Effector CD8-positive, alpha-beta T cell (primary cell): ENCODE measurements at places on chromosomes 5 and 9.

- no peak for DNase-seq
Measured at GRCh38 chr9:132384376-132384775, 22.3 kb downstream of the TTF1 start.

DNA sequence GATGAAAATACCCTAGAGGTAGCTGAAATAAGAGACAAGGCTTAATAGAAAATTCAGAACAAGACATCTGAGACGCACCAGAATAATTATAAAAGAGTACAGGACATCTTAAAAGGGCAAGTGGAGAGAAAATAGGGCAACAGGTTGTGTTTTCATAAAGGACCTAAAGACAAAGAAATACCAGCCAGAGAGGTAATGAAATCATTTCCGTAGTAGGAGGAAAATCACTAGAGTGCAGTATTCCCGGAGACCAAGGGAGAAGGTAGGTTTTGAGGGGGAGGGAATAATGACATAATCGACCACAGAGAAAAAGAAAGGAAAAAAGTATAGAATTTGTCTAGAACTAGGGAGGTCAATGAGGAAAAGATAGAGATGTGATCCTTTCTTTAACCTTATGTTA is 26.2 kb upstream of the CTNNAL1 start:
- DNase-seq = no peak

GRCh38 chr9:136370687-136371532 is 2.6 kb downstream of the CARD9 start:
- DNase-seq = no peak

DNA sequence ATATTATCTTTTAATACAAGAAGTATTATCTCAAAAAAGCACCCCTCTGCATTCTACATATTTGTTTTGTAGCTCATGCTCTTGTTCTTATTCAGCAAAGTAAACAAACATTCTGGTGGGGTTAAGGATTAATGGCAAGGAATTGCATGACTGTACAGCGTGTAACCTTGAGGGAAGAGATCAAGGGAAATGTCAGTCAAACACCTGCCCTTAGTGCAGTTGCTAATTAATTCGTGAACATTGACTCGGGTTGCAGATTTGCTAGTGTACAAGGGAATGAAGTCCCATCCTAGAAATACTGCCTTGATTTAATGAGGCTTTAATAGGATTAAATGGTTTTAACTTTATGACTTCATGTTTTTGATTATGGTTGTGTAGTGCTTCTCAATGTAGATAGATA is 1758.1 kb downstream of the MAT2B start:
- DNase-seq = no peak

- DNase-seq = no peak
Measured at GRCh38 chr5:121702682-121703081, 149.0 kb upstream of the FTMT start.

- DNase-seq = no peak
Measured at GRCh38 chr5:36230151-36230790, 11.5 kb downstream of the NADK2 start.

GRCh38 chr9:105195259-105195658 is 49.2 kb upstream of the SLC44A1 start:
- DNase-seq = no peak

- DNase-seq = no peak
Measured at GRCh38 chr9:95129476-95130291, 187.8 kb downstream of the FANCC start.

DNA sequence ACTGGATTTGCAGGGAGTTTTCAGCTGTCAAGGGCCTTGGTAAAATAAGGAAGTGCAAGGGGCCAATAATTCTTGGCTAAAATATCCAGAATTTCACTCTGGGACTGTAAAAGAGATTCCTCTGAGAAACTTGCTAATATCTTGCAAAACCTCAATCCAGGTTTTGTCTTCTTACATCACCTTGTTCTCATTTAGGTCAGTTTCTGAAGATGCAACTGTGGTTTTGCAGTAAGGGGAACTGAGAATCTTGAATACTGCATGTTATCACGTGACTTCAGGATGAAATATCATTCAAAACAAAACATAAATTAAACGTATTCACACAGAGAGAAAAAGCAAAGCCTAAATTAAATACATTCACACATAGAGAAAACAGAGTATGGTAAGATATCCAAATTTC is 35.0 kb upstream of the RIC1 start:
- DNase-seq = no peak

- no peak for DNase-seq
Measured at GRCh38 chr9:10613419-10613818, 617 bp upstream of the PTPRD start.

DNA sequence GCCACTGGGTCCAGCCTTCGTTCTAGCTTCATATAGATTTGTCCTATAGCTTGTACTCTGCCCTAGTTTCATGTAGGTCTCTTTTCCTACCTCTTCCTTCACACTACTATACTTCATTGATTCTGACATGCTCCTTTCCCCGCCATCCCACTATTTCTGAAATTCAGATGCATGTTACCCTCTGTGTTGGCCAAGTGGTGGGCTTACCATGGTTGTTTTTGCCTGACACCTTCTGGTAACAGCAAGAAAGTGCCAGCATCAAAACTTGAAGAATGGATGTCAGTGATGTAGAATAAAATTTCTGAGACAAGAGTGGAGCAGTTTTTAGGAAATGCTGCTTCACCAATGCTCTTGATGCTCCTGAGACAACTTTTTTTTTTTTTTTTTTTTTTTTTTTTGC is 19.5 kb upstream of the SERINC5 start:
- DNase-seq = no peak

DNA sequence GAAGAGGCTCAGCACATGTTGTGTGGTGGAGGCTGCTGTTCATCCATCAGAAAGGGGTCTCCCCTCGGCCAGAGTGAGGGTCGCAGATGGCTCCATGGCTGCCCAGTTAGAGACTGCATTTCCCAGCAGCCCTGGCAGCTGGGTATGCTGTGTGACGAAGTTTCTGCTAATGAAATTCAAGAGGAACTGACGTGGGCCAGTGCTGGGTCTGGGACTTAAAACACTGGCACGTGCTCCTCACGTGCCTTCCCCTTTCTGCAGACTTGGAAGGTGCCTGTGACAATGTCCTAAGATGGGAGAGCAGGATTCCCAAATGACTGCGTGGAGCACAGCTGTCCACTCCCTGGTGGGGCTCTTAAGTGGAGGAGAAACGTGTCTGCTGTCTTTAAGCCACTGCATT is 114.5 kb upstream of the RAPGEF1 start:
- no peak for DNase-seq

DNA sequence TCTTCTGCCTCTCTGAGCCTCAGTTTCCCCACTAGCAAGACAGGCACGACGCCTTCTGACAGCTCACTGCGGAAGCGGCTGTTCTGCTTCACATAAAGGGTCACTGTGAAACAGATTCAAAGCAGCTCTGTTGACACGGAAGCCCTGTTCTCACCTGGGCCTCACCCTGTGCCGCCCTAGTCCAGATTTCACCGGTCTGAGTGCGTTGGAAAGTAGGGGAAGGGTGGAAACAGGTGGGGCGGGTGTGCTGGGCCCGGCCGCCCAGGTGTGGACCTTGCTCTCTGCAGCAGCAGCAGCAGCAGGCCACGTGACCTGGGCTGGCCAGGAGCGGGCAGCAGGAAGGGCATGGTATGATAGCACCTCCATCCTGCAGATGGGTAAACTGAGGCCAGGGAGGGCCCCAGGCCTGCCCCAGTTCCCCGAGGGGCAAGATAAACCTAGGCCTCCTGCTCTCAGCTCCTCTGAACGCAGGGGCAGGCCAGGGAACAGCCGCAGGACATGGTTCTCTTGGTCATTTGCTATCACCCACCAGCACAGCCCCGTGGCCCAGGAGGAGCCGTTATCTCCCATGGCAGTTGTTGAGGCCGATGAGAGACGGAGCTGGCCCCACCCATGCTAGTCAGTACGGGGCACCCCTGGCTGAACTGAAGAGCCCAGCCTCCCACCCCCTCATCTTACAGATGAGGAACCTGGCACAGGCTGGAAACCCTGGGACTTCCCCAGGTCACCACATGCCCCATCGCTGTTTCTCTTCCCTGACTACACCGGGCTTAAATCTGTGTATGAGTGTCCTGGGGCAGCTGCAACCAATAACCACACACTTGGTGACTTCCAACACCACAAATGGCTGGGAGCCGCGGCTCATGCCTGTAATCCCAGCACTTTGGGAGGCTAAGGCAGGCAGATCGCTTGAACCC is 12.1 kb downstream of the PTGES2 start:
- no peak for DNase-seq

DNA sequence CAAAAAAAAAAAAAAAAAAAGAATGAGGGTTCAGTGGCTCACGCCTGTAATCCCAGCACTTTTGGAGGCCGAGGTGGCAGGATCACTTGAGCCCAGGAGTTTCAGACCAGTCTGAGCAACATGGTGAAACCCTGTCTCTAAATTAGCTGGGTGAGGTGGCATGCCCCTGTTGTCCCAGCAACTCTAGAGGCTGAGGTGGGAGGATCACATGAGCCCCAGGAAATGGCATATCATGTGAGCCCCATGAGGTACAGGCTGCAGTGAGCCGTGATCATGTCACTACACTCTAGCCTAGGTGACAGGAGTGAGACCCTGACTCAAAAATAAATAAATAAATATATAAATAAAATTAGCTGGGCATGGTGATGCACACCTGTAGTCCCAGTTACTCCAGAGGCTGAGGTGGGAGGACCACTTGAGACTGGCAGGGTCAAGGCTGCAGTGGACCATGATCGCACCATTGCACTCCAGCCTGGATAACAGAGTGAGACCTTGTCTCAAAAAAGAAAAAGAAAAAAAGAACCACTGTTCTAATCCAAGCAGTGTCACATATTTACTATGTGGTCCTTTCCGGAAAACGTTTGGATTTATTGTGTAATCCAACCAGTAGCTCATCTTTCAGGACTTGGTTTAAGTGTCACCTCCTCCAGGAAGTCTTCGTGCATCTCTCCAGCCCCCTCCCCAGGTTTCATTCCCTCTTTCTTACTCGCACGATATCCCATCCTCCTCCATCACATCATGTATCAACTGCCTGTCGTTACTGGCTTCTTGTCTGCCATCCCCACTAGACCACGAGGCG is 12.3 kb upstream of the SPOUT1 start:
- no peak for DNase-seq

- DNase-seq = no peak
Measured at GRCh38 chr5:68147659-68148058, 67.9 kb upstream of the PIK3R1 start.

- no peak for DNase-seq
Measured at GRCh38 chr5:1850324-1851154, 32.2 kb downstream of the IRX4 start.

GRCh38 chr5:157918811-157919742 is 60.1 kb upstream of the CLINT1 start:
- DNase-seq = no peak

DNA sequence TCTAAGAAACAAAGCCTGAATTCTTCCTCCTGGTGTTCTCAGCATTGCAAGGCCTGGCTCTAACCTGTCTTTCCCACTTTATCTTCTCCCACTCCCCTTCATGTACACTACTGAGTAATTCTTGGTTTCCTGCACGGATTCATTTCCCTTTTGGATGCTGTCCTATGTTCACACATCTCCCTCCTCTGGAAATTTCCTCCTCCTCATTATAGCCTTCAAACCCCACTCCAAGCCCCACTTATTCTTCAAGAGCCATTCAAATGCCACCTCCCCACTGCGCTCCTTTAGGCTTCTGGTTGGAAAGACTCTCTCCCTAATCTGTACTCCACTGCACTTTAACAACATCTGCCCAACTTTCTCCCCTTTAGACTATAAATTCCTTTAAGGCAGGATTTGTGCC is 28.2 kb upstream of the C5orf63 start:
- DNase-seq = no peak

GRCh38 chr5:143139585-143139984 is 263.9 kb downstream of the NR3C1 start:
- no peak for DNase-seq

DNA sequence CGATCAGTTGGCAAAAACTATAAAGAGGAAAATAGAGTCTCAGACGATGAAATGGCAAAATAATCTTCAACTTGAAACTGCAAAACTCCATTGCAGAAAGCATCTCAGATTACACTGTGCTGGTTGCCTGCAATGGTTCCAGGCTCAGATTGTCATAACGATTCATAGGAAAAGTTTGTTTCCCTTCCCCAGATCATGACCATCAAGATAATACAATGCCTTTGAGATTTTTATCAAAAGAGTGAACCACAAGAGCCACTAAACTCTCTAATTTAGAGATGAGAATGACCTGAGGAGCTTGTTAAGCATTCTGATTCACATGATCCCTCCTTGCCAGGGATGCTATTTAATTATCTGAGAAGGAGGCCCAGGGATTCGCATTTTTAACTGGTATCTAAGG is 52.6 kb upstream of the ITGA1 start:
- no peak for DNase-seq

- DNase-seq = no peak
Measured at GRCh38 chr5:140794595-140795258, at the start of gene PCDHA2. PCDHA2 (plus strand) TSS chr5:140794852.

- no peak for DNase-seq
Measured at GRCh38 chr9:134569626-134570025, 72.0 kb upstream of the COL5A1 start.

GRCh38 chr5:41641621-41642020 is 131.2 kb upstream of the PLCXD3 start:
- no peak for DNase-seq

DNA sequence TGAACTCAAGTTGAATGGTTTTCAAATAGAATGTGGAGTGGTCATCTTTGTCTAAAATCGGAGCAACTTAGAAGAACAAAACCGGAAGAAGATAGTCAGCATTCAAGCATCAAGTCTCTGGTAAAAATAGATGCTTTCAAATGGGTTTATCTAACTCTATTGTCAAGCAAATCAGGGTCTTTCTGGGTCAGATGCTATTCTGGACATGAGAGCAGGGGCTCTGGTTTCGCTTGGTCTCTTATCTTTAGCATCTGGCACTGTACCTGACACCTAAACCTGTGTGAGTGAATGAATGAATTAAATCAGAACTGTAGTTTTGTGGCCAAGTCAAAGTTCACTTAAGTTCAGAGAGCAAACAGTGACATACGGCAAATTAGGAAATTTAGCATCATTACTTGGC is 173.5 kb downstream of the SLIT3 start:
- no peak for DNase-seq

- DNase-seq = no peak
Measured at GRCh38 chr5:57683036-57683630, 200.5 kb upstream of the ACTBL2 start.

- no peak for DNase-seq
Measured at GRCh38 chr5:132761321-132762240, 14.4 kb downstream of the CCNI2 start.

GRCh38 chr5:38799556-38800377 is 46.0 kb upstream of the OSMR start:
- DNase-seq = no peak

GRCh38 chr9:19631181-19631580 is 157.7 kb downstream of the SLC24A2 start:
- no peak for DNase-seq
